Stimulated activated CD8-positive, alpha-beta memory T cell treated with anti-CD3 and anti-CD28 coated beads, Interleukin-7, amount 100 ng/mL, for 48 hours (primary cell): ENCODE measurements at places on chromosomes 5 and 9.

DNA sequence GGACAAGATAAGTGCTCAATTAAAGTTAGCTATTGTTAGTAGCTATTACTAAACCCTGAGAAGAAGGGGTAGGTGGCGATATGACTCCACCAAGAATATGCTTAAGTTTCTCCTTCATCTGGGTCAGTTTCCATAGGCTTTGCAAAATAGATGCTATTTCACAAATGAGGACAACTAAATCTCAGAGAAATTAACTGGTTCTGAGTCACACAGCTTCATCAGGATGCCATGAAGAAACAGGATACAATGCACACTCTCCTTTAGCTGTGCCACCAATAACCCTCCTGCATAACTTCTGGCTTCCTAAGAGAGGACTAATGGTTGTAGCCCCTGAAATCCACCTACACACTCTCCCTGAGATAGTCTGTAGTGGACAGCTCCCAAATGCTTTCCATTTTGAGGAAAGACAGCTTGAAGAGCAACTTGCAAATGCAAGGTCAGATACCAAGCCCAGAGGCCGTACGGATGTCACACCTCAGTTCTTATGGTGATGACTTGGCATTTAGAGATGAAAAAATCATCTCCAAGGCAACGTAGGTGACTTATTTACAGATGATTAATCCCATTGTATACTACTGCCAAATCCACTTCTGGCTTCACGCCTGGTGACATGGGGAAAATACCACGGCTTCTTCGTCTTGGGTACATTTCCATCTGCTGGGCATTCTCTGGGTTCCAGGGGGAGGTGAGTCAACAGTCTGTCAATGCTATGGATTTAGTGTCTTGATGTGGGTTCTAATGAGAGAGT lies 251.4 kb upstream of the IL12B start:
- no peak for DNase-seq

DNA sequence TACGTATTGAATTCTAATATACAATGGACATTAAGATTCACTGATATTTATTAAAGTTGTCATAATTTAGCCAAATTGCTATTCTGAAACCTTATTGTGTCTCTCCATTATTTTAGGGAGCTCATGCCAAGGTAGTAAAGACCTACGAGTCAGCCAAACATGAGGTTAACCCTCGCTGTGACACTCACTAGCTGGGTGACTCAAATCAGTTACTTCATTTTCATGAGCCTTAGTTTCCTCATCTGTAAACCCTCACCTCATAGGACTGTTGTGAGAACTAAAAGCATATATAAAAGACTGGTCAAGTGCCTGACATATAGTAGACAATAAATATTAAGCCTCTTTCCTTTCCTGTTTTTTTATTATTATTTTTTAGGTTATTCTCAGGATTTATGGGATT lies 44.0 kb upstream of the PCA3 start:
- no peak for DNase-seq

GRCh38 chr5:138369706-138370105 lies 17.2 kb downstream of the KDM3B start:
- no peak for DNase-seq

DNA sequence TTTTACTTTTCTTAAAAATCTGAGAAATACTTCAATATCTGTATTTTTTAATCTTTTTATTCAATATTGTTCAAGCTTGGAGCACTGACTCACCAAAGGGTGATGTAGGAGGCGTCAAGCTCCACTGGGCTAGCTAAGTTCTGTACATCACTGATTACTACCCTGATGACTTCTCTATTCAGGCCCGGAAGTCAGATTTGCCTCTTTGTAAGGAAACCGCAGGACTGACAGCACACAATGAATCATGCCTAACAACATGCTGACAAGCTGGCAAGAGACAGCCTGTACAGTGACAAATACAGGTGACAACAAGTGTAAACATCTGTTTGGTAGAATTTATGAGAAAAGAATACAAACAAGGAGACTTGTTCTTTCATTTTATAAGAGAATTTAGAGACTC lies 627.9 kb upstream of the RORB start:
- peak; percentile 11 for DNase-seq

DNA sequence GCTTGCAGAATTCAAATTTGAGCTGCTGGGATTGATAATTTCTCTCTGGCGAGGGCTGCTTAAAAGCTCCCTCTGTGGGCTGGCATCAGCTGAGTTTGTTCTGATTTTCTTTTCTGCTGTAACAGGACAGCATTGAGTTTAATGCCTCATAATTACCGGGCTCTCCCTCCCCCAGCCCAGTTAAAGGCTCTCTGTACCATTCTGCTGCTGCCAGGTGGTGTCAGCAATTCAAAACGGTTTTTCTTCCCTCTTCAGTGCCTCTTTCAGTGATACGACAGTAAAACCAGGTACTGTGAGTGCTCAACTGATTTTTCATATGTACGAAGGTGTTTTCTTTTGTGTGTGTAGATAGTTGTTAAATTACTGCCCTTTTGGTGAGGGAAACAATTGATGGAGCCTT lies 509.3 kb upstream of the CTNND2 start:
- no peak for DNase-seq

DNA sequence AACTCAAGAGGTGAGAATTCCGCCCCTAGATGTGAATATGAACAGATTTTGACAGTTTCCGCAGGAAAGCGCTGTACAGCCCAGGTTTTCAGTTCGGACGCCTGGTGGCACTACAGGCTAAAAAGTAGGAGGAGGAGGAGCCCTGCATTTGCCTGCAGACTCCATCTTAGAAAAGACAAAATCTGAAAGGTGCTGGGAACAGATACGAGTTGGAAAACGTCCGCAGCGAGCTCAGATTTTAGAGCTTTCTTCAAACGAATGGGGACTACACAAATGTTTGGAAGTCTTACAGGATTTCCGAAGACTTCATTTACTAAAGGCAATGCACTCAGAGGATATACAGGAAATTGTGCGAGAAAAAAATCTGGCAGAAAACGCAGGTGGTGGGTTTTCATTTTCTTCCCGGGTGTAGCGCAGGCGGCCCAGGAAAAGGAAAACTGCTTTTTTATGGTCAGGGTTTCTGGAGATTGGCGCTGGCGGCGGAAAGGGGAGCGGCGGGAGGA lies 9.9 kb upstream of the PCDHB2 start:
- no peak for DNase-seq

DNA sequence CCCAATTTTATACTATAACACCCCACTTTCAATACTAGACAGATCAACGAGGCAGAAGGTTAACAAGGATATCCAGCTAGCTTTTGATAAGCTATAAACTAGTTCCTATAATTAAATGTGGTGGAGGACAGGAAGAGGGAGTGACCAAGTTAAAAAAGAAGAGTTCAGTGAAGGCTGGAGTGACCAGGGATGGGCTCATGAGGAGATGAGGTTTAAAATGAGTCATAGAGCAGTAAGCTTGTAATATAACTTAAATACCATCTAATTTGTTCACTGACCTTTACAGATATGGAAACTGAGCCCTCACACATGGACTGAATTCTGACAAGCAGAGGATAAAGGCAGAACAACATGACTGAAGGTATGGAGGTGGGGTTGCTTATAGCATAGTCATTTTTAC lies 284.5 kb downstream of the SPATA31D1 start:
- DNase-seq, result no peak

DNA sequence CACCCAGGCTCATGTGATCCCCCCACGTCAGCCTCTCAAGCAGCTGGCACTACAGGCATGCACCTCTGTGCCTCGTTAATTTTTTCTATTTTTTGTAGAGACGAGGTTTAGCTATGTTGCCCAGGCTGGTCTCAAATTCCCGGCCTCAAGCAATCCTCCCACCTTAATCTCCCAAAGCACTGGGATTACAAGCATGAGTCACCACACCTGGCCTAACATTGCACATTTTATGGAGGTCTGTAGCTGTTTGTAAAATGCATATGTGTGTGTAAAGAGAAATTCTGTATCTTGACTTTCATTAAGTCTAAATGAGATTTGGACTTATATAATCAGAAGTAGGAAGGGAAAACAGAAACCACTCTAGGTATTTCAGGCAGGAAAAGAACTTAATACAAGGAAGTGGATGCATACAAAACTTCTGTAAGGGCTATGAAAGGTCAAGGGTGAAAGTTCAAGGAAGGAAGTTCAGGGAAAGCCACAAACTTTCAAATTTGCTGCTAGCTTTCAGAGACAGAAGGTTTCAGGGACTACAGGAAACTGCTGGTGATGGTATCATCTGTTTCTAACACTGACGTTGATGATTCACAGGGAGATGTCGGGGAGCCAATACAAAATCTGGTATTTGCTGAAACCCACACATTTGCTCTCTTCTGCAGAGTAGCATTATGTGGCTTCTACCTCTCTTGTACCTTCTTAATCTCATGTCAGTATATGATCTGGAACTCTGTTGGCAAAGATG lies 209.4 kb downstream of the PIK3R1 start:
- DNase-seq, result no peak

- DNase-seq, result no peak
Observed at GRCh38 chr5:150347451-150347850, 10.0 kb upstream of the TCOF1 start.

GRCh38 chr5:96066386-96066719 lies 104.7 kb upstream of the ELL2 start:
- no peak for DNase-seq

- no peak for DNase-seq
Observed at GRCh38 chr5:177430972-177431316, 4.5 kb downstream of the GRK6 start.

DNA sequence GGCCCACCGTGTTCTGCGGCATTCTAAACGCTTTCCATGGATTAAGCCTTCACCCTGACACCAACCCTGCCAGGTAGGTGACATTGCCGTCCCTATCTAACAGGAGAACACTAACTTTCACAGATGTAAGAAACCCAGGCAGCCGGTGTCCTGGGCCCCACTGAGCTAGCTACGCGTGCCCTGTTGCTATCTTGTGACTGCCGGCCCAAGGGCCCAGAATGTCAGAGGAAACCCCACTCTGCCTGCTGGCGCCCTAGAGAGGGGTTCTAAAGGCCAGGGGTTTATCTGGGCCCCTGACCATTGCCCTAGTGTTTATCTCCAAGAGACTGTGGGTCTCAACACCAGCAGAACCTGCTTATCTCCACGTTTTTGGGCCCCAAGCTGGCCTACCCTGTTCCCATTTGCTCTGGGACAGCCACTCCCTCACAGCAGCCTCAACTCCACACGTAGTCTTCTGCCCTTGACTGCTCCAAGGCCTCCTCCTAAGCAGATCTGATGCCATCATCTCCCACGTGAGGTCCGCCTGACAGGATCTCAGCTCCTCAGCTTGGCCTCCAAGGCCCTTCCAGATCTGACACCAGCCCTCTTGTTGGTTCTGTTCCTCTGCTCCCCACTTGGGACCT lies 18.1 kb upstream of the ZBTB34 start:
- DNase-seq, result no peak

GRCh38 chr5:133359861-133360260 lies 252.5 kb downstream of the FSTL4 start:
- DNase-seq, result no peak

GRCh38 chr5:89342106-89342876 lies 459.3 kb upstream of the MEF2C start:
- no peak for DNase-seq

DNA sequence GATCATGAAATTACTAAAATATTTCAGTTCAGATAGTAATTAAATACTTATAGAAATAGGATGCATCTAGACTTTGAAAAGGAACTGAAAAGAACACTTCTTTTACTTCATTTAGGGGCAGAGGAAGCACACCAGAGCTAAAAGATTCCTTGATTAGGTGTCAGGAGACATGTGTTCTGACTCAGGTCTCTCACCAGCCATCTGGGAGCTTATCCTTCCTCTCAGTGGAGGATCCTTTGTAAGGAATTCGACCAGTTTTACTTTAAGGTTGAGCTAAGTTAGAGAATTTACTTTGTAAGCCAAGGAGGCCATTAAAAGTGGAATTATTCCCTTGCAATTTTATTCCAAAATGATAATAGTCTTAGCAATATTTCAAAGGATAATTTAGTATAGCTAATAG lies 16.7 kb downstream of the VCAN start:
- DNase-seq, result no peak

- no peak for DNase-seq
Observed at GRCh38 chr5:57834829-57835608, 352.4 kb upstream of the ACTBL2 start.

GRCh38 chr9:27977931-27978330 lies 404.6 kb upstream of the C9orf72 start:
- no peak for DNase-seq

GRCh38 chr5:25570067-25570583 lies 925.3 kb upstream of the CDH10 start:
- DNase-seq, result no peak

GRCh38 chr5:15365070-15365469 lies 134.9 kb upstream of the FBXL7 start:
- no peak for DNase-seq

GRCh38 chr5:62030326-62030725 lies 275.7 kb upstream of the KIF2A start:
- no peak for DNase-seq

GRCh38 chr9:69370430-69370829 lies 45.4 kb downstream of the ENTREP1 start:
- DNase-seq, result no peak

GRCh38 chr5:16791904-16792597 lies 144.0 kb downstream of the MYO10 start:
- no peak for DNase-seq

- DNase-seq, result no peak
Observed at GRCh38 chr9:134234687-134235359, 70.5 kb upstream of the RNU6ATAC start.

DNA sequence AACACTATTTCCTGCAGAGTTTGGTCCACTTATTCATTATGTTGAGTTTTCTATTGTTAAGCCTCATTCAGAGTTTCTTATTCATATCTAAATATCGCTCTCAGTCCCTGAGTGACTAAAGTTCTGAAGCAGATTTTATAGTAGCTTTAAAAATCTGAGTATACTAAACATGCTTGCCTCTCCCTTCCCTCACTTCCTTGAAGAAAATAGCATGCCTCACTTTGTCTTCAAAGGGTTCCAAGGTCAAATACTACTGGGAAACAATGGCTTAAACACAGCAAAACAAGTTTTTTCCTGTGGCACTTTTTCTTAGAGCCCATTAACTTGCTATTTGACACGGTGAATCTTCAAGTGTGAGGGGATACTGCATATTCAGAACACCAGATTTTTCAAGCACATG lies 41.1 kb upstream of the DAB2 start:
- DNase-seq, result no peak

DNA sequence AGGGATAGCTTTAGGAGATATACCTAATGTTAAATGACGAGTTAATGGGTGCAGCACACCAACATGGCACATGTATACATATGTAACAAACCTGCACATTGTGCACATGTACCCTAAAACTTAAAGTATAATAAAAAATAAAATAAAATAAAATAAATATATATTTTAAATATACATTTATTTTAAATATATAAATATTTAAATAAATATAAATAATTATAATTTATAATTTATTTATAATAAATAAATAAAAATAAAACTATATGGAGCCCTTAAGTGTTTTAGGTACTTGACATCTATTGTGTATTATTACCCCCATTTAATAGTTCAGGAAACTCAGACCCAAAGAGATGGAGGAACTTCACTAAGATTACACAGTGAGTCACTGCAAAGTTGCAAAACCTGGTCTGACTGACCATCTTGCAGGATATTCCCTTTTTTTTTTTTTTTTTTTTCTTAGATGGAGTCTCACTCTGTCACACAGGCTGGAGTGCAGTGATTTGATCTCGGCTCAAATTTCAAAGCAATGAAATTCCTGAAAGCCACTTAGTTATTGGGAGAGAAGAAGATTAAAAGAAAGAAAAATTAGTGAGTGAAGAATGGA lies 5.8 kb upstream of the C5orf52 start:
- no peak for DNase-seq
